Stimulated activated CD8-positive, alpha-beta memory T cell treated with anti-CD3 and anti-CD28 coated beads, Interleukin-7, amount 100 ng/mL, for 1 hour (primary cell): ENCODE measurements at places on chromosomes 13 and 19.

DNA sequence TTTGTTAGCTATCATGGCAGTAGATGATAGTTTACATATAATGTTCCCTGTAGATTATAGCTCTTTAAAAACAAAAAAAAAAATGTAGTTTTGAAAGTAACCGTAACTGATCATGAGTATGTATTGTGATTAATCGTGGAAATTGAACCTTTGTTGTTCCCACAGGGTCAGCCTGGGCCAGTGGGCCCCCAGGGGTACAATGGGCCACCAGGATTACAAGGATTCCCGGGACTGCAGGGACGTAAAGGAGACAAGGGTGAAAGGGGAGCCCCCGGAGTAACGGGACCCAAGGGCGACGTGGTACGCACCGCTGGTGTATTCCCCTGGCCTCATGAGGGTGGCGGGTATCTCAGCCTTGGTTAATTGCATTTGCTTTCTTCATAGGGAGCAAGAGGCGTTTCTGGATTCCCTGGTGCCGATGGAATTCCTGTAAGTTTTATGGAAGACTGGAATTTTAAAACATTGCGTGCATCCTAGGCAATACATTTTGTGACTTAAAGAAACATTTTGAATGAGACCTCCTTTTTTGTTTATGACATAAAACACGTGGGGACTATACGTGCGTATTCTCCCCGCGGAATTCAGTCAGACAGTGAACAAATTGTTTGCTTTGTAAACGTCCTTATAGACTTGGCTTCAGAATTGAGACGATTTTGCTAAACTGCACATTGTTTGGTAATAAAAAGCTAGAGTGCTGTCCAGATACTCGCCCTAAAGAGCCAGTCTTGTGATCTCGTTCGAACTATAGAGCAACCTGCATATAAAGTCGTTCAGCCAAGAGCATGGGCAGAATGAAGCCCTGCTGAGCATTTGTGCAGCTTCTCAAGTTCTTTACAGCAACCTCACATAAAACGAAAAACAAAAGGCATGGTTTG lies 117.7 kb downstream of the COL4A2 start:
- DNase-seq = no peak

DNA sequence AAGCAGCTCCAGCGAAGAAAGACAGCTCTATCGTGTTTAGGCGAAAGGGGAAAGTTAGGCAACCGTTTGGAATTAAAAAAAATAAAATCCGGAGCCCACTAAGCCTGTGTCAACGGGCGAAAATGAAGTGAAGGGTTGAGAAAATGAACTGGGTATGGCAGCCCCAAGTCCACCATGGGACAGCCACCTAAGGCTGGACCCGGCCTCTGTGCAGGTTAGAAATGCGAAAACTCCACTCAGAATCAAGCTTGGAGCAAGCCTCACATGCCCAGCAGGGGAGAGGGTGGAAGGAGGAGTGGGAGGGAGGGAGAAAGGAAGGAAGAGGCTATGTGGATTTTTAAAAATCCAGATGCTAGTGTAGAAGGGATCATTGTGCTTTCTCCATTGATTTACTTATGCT lies 101.2 kb downstream of the IRS2 start:
- DNase-seq = no peak

DNA sequence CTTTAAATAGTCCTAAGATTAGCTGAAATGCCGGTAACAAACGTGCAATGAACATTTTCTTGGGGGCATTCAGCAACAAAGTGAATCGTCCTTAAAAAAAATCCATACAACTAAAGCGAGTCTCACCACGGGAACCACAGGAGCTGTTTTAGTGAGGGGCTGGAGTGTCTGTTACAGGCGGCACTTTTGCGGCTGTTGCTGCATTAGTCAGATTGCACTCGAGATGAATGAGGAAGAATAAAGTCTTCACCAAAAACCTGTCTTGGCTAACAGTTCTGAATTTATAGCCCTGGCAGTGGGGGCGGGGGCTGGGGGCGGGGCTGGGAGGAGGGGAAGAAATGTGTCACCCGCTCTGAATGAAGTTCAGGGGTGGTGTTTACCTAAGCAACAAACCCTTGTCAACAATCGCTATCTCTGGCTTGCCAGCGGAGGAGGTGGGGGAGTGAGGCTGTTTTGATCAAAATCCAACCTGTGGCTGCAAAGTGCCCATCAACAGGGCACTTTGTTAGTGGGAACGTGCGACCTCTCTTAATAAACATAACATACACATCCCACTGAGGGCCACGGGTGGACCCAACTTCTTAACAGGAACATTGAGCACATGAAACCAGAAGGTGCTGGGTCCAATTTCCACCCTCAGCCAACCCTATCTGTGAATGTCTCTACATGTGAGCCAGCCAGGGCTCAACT lies 44.5 kb downstream of the RFX2 start:
- peak; percentile 26 for DNase-seq

- no peak for DNase-seq
Observed at GRCh38 chr13:36518707-36519106, 86.4 kb downstream of the CCNA1 start.

GRCh38 chr19:5827342-5827890 lies 12.1 kb downstream of the FUT6 start:
- DNase-seq = no peak

DNA sequence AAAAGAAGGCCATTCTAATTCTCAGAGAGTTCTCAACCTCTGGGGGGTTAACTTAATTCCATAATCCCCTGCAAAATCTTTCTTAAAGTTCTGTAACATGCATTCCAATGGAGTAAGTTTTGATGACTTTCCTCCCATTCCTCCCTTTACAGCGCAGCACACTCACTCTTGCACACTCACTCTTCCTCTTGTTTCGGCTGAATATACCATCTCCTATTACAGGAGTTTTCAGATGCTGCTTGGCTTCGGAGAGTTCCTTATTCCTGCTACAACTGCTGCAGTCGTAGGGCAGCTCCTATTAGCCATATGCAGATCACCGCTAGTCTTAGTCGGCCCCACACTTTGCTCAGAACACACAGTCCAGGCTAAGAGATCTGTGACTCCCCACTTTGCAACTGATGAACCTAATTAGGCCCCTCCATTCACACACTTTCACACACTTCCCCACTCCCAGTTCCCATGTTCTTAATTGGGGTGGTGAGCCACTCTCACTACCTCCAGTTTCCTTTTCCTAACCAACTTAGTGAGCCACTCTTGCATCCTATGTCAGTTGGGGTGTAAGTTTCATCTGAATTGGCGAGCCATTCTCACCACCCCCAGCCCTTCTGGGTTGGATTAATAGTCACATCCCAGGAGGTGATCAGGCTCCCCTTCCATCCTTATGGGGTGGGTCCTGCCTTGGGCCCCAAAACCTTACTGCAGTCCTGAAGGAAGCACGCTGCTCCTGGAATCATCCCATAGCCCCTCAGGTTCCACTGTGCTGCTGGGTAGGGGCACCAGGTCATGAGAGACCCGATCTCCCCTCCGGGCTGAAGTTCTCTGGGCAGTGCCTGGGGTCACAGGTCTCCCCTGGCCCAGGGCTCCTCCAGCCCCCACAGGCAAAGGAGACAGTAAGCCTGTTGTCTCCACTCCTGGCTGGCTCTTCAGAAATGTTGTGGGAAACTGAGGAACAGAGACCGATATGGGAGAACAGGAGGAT lies 53.9 kb downstream of the OR10H4 start:
- no peak for DNase-seq

DNA sequence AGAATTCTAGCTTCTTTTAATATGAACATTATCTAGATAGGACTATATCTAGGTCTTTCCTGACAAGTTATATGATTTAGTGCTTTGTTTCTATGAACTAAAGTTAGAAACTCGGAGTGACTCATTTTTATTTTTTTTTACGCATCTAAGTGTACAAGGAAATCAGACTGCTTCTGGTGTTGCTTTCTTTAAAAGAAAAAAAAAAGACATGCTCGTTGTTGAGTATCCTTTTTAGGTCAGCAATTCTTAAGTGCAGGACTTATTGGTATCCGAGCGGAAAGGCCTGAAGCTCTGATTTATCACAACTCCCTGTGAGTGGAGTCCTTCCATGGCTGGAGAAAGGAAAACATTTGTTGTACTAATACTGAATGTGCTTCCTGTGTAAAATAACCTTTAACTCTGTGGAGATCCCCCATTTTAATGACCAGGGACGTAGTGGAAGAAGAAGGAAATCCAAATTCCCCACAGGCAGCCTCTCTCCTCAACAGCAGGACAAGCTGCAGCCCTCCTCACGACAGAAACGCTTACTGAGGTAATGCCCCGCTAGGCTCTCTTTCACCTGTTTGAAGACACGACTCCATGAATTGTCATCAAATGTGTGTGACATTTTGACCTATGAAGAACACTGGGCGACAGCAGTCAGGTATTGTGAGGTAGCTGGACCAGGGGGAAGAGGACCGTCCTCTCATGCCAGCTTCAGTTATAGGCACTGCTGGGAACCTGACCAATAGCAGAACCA lies 17.9 kb upstream of the POMP start:
- no peak for DNase-seq

DNA sequence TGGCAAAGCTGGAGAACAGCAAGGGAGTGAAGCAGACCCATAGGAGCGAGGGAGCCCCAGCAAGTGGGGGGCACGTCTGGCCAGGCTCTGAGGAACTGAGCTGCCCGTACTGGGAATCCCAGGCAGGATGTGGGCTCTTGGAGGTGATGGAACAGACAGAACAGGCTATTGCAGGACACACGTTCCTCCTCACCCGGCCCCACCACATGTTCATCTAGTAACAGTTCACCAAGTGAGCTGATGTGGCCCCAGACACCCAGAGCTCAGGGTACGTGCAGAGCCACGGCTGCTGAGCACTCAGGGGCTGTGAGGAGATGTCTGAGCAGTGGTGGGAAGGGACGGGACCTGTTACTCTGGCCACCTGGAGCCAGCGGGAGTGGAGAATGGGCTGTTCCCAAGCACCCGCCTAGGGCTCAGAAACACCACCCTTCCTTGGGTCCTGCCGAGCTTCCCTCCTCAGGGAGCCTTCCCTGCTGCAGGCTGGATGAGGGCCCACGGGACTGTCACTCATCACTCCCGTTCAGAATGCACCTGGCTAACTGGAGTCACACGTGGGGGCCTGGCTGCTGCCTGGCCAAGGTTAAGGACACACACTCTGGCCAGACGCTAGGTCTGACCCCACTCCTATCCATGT lies 18.4 kb downstream of the ELL start:
- no peak for DNase-seq

GRCh38 chr13:72541674-72542073 lies 185.8 kb downstream of the MZT1 start:
- no peak for DNase-seq

- no peak for DNase-seq
Observed at GRCh38 chr13:114135731-114136171, 3.3 kb upstream of the RASA3 start.

DNA sequence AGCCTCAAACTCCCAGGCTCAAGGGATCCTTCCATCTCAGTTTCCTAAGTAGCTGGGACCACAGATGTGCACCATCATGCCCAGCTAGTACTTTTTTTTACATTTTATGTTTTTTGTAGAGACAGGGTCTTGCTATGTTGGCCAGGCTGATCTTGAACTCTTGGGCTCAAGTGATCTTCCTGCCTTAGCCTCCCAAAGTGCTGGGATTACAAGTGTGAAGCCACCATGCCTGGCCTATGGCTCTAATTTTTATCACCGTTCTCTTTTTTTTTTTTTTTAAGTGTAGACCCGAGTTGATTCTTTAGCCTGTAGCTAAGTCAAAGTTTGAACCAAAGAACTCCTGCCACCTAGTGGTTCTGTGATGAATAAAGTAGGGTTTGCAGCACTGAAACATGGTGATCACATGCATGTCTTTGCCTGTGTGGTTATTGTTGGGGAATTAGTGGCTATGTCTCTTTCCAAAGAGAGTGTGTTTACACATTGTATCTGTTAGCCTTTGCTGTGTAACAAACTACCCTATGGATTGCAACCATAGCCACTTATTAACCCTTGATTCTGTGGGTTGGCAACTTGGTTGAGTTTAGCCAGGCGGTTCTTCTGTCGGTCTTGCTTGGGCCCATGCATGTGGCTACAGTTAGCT lies 11.6 kb downstream of the NFILZ start:
- no peak for DNase-seq

GRCh38 chr19:19372656-19373416 lies 32.6 kb upstream of the GATAD2A start:
- no peak for DNase-seq

- DNase-seq = no peak
Observed at GRCh38 chr13:98098516-98098915, 44.4 kb upstream of the FARP1 start.

DNA sequence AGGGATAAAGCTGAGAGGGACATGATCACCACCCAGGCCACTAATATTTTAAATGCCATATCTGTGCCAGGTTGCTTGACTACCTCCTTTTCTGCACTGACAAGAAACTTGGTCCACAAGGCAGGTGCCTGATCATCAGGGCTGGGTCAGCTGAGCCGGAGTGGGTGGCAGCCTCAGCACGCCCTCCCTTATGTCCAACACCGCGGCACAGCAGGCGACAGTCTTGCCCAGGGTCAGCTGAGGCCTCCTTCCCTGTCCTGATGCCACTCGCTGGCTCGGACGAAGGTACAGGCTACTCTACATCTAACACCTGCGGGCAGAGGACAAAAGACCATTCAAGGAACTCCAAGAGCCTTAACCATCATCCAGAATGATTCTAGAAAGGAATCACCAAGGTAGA lies 16.9 kb downstream of the ZC3H4 start:
- DNase-seq = no peak

- no peak for DNase-seq
Observed at GRCh38 chr13:109243311-109243951, 543.0 kb downstream of the IRS2 start.

GRCh38 chr19:12672744-12673143 lies 6.1 kb downstream of the WDR83 start:
- DNase-seq = no peak

- DNase-seq = no peak
Observed at GRCh38 chr19:35346193-35347052, 1.3 kb upstream of the FFAR1 start.

- no peak for DNase-seq
Observed at GRCh38 chr19:45475537-45476291, 7.9 kb downstream of the FOSB start.

GRCh38 chr19:34577056-34577455 lies 95.5 kb downstream of the WTIP start:
- DNase-seq = no peak

DNA sequence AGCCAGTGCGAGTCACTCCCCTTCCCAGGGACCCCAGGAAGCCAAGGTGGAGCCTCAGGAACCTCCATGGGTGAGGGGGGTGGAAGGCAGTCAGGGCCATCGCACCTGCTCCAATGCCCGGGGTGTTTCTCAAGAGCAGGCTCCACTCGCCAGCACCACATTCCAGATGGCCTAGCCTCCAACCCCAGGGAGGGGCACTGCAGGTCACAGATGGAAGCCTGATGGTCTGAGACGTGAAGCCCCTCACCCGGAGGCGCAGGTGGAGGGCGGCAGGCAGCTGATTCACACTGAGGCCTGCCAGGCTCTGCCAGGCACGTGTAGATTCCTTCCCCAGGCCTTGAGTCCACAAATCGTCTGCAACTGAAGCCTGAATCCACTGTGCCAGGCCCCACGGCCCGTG lies 23.0 kb upstream of the ISYNA1 start:
- DNase-seq = no peak

- no peak for DNase-seq
Observed at GRCh38 chr13:92564942-92565341, 661.7 kb upstream of the GPC6 start.

GRCh38 chr19:33802801-33803200 lies 6.1 kb downstream of the KCTD15 start:
- DNase-seq = no peak

GRCh38 chr19:18772620-18773587 lies 18.2 kb downstream of the COMP start:
- DNase-seq = no peak
